Eye (tissue), 1 donor: ENCODE measurements at places on chromosomes 3 and 15.

DNA sequence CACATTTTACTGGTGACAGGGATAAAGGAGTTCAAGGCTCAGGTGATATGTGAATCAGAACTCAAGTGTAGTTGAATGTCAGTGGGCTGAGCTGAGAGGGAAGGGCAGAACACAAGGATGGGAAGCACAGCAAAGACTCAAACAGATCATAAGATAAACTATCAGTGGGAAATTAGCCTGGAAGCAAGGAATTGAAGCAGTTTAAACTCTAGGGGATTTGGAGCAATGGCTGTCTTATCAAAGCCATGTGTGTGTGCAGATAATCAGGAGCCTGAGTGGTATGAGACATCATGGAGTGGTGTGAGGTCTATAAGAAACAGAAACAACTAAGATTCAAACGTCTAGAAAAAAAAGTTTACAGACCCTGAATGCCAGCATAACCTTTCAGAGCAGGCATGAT, 634.6 kb downstream of the AGBL1 start:
- no peak for DNase-seq

DNA sequence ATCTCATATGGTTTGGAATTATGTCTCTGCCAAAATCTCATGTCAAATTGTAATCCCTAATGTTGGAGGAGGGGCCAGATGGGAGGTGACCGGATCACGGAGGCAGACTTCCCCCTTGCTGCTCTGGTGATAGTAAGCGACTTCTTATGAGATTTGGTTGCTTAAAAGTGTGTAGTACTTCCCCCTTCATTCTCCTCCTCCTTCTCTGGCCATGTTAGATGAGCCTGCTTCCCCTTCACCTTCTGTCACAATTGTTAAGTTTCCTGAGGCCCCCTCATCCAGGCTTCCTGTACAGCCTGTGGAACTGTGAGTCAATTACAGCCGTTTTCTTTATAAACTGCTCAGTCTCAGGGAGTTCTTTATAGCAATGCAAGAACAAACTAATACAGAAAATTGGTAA, 51.1 kb downstream of the NEDD4 start:
- DNase-seq: no peak

- no peak for DNase-seq
Measured at GRCh38 chr3:32551087-32551486, 19.6 kb downstream of the DYNC1LI1 start.

- DNase-seq: no peak
Measured at GRCh38 chr15:29621616-29622015, 200.7 kb downstream of the TJP1 start.

- DNase-seq: no peak
Measured at GRCh38 chr15:73287019-73287418, 81.7 kb downstream of the HCN4 start.

GRCh38 chr3:52193065-52193464, 4.9 kb upstream of the ALAS1 start:
- no peak for DNase-seq

DNA sequence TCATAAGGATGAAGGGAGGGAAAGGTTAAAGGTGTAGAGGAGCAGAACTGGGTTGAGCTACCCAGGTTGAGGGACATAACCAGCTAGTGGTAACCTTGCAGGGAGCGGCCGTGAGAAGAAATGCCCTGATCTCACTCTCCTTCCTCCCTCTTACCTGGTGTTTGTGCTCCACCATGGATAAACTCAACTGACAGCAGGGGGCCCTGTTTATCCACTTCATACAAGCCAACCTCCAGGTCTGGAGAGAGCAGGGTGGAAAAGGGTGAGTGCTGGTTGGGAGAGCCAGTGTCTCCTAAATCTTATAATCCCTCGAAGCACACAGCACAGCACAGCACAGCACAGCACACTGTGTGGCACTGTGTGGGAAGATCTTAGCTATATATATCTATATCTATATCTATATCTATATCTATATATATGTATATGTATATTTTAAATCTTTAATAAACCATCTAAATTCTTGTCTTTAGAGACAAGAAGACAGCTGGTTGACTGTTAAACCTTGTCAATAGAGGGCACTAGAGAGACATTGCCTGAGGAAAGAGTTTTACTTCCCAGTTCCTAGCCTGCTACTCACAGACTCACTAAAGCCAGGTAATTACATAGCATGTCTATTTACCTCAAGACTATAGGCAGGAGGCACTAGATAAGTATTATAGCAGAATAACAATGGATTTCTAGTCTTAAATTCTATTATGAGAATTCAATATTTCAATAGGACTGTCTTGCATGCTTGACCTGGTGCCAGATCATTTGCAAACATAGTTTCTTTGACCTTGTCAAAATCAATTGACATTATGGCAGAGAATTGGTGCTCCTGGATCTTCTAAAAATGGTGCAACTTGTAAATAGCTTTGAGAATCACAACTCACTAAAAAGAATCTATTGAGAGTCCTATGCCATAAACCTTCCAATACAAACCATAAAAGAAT, 21.7 kb upstream of the FMN1 start:
- DNase-seq: peak; percentile 23

GRCh38 chr3:37811625-37812498, 49.8 kb upstream of the CTDSPL start:
- DNase-seq: no peak

- DNase-seq: peak; percentile 61
Measured at GRCh38 chr15:52797625-52798501, 7.7 kb upstream of the ONECUT1 start.

DNA sequence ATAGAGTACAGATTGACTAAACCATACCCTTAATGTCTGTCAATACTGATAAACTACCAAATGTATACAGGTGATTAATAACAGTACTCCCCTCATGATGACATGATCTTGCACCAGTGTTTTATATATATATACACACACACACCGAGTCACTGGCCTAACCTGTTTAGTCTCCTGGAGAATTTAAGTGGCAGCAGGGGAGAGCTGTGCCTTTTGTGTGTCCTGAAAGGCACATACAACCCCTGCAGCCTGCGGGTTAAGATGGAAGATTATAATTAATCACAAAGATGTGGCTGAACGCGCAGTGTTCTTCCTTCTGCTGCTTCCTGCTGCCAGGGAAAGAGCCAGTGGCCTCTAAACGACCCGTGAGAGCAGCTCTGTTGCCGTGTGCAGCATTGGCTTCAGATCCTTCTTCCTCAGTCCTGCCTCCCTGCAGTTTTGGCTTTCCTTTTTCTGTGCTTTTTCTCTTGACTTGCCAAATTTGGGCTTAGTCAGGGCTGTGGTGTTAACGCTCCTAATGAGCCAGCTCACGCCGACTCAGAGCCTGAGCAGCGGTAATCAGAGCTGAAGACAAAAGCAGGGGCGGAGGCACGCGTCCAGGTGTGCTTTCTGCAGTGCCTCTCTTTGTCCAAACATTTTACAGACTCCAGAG, 42.5 kb upstream of the UBE3A start:
- DNase-seq: peak; percentile 65

- DNase-seq: no peak
Measured at GRCh38 chr3:27559835-27560234, 75.7 kb upstream of the SLC4A7 start.

DNA sequence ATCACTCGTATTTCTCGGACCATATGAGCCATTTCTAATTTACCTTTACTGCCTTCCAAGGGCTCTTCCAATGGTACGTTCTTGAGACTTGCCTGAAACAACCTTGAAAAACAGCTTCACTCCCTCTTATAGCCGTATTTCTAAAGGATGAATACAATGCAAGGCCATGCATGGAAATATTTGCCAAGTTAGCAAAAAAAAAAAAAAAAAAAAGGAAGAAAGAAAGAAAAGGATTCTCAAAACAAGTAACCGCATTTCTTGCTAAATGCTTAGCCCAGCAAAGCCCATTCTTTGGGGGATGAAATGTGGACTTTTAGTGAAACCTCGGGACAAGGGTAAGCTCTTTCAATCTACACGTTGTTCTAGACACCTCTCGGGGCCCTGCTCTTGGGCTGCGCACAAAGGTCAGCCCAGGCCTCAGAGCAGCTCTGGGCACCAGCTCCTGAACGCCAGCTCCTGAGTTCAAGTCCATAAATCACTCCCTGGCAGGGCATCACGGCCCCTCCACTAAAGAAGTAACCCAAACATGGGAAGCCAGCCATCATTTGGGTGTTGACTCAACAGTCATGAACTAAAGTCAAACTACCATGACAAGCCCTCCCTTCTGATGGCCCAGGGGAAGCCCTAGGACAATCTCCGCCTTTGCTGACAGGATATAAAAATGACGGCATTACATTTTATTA, 132.7 kb downstream of the ADAMTS17 start:
- DNase-seq: no peak

DNA sequence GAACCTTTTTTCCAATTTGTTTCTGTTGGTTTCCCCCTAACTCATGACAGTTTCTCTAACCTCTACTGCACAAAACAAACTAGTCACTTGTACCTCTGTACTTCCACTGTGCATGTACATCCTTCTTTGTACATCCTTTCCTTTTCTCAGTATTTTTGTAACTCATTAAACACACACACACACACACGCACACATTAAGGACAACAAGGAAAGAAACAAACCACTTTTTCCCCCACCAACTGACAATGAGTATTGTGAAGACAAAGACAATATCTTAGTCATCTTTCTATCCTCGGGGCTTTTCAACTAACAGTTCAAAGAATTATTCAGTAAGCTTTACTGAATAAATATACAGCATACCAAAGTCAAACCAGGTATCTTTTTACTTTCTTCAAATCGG, 170.5 kb downstream of the VPS13C start:
- DNase-seq: no peak

DNA sequence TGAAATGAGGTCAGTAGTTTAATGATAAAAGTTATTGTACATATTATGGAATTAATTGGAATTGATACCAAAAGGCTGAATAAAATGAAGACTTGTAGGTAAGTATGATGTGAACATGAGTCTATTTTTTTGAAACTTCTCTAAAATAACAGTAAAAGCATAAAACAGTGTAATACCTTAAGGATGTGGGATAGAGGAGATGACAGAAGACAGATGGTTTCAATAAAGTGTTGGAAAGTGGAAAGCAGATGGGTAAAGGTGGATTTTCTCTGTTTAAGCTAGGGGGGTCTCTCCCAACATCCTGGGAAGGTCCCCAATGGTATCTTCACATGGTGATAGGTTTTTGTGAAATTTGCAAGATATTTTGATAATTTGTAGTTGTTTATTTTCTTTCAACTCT, 41.6 kb downstream of the GMPS start:
- no peak for DNase-seq

DNA sequence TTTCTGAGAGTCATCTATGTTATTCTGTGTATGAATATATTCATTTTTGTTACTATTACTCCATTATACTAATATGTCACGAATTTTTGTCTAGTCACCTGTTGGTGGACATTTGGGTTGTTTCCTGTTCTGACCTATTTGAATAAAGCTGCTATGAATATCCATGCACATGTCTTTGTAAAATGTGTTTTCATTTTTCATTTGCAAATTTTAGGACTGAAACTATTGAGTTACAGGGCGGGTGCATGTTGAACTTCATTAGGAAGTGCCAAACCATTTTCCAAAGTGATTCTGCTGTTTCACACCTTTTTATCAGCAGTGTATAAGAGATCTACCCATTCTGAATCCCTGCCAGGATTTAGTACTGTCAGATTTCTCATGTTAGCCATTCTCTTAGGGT, 37.7 kb upstream of the IQCF6 start:
- DNase-seq: no peak

- DNase-seq: no peak
Measured at GRCh38 chr15:58932710-58933280, 684 bp downstream of the SLTM start.

DNA sequence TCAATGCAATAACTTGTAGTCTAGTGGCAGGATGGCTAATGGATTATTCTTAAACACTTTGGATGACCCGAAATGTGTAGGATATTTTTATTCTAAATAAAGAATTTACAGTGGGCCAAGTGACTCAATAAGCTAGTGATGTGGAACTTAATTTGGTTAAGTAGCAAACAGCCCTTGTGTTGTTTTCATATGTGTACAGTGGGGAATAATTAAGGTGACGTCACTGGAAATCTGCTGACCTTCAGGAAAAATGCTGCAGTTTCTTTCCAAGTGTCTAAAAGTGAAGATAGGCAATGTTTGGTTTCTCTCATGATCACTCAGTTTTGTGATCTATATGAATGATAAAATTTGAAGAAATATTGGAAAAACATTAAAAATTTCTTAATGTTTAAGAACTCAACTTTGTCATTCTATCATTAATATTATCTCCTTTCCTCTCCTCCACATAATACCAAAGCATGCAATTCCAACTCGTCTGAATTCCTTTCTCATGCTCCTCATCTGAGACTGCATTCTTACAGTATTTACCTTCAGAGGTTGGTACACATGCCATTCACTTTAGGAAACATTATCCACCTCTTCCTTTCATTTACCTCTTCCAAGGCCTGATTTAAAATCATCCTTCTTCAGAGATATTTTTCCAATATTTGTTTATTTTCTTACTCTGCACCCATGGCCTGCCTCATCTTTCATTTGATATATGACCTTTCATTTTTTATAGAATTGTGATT, 414.6 kb upstream of the ARPP21 start:
- no peak for DNase-seq

GRCh38 chr3:55718074-55718473, 231.0 kb upstream of the WNT5A start:
- peak; percentile 27 for DNase-seq

DNA sequence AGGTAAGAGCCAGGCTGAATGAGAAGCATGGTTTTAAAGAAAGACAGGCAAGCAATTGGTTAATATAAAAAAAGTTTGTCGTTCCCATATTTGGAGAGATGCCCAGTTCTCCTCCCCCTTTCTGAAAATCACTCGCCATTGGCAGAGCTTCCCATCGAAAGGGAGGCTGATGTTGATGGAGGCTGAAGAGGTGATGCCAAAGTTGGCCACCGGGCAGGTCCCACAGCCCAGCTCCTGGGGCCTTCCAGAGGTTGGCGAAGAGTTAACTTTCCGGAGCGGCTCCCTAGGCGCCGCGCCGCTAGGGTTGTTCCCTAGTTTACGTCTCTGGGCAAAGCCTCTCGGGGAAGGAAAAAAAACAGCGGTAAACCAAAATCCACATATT, 793 bp downstream of the PCOLCE2 start:
- DNase-seq: peak; percentile 76

DNA sequence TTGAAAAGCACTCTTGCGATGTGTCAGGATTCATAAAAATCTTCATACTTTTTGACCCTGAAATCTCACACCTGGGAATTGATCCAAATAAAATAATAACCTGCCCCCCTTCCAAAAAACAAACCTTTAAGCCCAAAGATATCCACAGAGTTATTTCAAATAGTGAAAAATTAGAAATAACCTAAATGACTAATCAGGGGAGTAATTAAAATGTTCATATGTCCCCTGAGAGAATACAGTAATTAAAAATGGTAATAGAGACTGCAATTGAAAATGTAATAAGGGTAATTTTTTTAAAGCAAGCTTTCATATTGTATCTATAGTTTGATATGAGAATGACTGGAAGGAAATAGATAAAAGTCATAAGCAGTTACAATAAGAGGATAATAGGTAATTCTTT, 68.0 kb downstream of the CALML4 start:
- no peak for DNase-seq

- DNase-seq: peak; percentile 38
Measured at GRCh38 chr3:54433846-54434245, 311.5 kb downstream of the CACNA2D3 start.
